ENCODE measurements at places on chromosomes 13 and 19.

GRCh38 chr13:98976338-98976737 is 1.5 kb downstream of the DOCK9 start:
- no peak for DNase-seq

DNA sequence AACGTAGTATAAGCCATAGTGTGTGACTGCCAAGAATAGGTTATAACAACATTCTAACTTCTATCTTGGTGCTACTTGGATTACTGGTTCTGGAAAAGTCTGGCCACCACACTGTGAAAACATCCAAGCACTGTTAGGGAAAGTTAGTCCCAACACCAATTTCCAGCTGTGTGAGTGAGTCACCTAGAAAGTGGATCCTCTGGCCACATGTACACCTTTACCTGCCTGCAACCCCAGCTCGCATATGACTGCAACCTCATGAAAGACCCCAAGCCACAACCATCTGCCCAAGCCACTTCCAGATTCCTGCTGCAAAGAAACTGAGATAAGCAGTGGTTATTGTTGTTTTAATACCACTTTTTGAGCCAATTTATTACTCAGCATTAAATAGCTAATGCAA is 404.5 kb downstream of the KCTD12 start:
- no peak for DNase-seq

GRCh38 chr19:33408116-33408515 is 34.6 kb downstream of the CEBPG start:
- no peak for DNase-seq

DNA sequence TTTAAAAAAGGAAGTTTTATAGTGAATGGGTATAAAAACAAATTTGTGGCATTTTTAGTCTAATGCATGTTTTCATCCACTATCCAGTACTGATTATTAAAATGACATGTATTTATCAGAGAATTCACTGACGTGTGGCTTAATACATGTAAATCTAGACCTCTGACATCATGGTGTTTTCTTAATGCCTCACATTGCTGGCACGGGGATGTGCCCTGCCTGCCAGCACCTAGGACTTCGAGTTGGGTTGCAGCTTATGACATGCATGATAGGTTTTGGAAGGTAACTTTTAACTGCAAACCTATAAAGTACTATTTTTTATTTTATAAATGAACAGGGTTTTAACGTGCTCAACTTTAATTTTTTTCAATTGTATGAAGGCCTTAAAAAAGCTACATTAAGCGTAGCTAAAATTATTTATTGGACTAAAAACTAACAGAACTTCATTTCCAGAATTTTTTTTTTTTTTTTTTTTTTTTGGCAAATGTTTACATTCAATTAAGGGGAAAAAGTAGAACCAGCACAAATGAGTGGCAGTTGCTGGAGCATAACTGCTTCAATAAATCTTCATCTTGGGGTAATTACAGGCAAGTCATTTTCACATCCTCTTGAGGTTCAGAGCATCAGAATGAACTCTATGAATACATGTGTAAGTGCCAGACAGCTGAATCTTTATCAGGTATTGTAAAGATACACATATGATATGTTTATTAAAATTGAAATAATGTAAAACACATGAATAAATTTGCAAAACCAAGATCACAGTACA is 16.3 kb downstream of the METTL21C start:
- DNase-seq: no peak

DNA sequence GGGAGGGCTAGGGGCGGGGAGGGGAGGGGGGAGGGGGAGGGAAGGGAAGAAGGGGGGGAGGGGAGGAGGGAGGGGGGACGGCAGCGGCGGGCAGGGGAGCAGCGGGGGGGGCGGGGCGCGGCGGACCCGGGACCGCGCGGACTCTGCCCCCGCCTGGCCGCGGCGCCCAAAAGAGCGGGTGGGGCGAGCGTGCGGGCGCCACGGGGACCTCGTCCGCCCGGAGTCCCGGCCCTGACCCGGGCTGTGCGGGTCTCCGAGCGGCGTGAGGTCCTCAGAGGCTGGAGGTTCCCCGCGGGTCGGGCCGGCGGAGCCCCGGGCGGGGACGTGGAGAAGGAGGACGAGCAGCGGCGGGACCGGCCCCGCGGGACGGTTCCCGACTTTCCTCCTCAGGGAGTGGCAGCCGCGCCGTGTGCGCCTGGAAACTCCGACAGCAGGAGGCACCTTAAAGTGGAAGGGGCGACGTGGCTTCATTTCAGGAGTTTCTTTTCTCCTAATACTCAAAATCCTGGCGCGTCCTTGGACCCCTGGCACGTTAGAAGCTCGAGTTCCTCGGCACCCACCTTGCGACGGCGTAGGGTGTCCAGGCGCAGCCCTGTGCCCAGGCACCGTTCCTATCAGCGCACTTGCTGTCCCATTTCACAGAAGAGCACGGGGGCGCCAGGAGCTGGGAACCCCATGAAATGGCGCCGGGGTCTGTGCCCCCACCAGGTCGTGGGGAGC is 518 bp upstream of the PLPP2 start:
- no peak for DNase-seq

- DNase-seq: no peak
These were observed 1095.4 kb upstream of the PCDH20 start for GRCh38 chr13:62510906-62511655.

DNA sequence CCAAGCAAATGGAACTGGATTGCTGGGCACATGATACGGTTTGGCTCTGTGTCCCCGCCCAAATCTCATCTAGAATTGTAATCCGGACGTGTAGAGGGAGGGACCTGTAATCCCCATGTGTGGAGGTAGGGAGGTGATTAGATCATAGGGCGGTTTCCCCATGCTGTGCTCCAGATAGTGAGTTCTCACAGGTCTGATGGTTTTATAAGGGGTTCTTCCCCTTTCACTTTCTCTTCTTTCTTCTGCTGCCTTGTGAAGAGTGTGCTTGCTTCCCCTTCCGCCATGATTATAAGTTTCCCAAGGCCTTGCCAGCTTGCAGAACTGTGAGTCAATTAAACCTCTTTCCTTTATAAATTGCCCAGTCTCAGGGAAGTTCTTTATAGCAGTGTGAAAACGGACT is 32.6 kb upstream of the MTIF3 start:
- DNase-seq: peak; percentile 48

DNA sequence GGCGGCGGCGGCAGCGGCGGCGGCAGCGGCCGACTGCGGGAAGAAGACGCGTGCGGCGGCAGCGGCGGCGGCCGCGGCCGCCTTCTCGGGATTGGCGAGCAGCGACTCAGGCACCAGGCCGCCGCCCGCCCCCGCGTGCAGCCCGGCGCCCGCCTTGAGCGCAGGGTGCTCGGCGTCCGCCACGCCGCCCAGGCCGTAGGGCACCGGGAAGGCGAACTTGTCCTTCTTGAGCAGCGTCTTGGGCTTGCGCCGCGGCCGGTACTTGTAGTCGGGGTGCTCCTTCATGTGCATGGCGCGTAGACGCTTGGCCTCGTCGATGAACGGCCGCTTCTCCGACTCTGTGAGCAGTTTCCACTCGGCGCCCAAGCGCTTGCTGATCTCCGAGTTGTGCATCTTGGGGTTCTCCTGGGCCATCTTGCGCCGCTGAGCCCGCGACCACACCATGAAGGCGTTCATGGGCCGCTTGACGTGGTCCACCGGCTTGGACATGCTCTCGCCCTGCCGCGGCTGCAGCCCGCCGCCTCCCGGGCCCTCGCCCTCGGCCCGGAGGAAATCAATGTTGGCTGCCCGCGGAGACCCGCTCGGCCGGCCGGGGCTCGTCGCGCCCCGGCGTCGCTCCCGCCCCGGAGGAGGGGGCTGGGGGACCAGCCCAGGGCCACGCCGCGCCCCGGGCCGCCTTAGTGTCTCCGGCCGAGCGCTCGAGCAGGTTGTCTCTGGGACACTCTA is 621 bp downstream of the SOX21 start:
- DNase-seq: no peak

DNA sequence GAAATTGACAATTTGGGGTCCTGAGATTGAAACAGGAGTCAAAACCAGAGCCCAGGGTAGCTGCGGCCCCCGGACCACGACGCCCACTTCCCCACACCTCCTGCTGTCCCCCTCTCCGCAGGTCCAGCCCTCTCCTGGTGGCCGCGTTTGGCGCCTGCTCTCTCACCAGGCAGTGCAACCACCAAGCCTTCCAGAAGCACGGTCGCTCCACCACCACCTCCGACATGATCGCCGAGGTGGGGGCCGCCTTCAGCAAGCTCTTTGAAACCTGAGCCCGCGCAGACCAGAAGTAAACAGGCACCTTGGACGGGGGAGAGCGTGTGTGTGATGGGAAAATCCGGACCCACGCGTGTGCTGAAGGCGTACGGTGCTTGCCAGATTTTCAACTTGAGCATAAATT is 22.9 kb downstream of the NAXD start:
- no peak for DNase-seq

- no peak for DNase-seq
These were observed 444.8 kb downstream of the FOXO1 start for GRCh38 chr13:40221460-40222201.

DNA sequence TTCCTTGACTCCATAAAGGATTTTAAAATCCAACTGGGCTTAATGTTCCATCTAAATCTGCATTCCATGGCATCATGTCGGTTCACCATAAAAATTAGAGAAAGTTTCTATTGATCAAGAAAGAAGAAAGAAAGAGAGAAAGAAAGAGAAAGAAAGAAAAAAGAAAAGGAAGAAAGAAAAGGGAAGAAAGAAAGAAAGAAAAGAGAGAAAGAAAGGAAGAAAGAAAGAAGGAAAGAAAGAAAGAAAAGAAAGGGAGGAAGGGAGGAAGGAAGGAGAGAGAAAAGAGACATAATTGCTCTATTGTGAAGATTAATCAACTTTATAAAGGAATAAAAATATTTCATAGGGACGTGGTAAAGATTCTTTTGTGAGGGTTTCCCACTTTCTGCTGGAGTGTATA is 329.2 kb downstream of the DLEU7 start:
- DNase-seq: no peak

- peak; percentile 100 for DNase-seq
These were observed at the start of gene DACT3 for GRCh38 chr19:46661020-46661731. DACT3 (minus strand) TSS chr19:46661182; CDS start chr19:46661064, 118 bp downstream.

DNA sequence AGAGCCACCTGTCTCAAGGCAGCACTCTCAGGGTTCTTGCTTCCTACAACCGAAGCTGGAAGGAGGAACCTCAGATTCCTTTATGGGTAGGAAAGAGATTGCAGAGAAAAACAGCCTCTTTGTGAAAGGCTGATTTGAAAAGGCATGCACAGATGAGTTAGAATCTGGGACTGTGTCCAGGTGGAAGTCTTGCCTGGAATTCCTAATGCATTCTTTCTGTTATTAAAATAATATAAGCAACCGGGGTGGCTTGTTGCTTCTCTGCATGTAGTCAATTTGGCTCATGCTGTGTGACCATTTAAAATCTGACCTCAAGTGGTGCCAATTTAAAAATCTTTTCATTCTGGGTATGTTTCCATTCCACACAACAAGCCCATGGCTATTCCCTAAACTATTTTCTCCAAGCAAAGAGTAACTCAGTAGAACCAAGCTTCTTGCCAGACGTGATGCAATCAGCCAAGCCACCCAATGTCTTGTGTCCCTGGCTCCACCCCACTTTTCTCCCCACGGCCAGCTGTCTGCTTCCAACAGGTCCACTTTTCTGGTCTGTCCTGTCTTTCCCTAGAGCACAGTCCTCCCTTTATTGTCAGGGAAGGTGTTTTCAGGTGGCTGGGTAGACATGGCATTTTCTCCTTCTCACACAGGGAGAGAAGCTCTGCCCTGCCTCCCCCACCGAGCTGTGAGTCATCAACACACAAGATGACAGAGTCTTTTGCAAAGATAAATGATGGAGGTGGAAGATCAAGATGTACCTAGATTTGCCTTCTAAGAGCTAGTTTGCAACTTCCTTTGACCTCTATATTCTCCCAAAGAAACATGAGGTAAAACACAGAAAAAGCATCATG is 394.3 kb downstream of the FOXO1 start:
- peak; percentile 77 for DNase-seq

DNA sequence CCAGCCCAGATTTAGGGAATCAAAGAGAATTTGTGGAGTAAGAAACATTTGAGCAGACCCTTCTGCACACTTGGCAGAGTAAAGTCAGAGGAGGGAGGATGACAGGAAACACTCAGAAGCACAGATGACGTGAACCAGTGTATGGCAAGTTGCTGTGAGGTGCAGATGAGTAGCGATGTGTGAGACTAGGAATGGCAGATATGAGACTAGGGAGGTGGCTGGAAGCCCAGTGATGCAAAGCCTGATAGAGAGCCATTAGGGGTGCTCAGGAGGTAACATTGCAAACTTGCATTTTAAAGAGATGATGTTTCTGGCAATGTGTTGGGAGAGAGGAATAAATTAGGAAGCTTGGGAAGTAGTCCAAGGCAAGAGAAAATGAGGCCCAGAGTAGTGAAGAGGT is 44.0 kb downstream of the PCDH17 start:
- no peak for DNase-seq

- no peak for DNase-seq
These were observed 474.7 kb downstream of the DIAPH3 start for GRCh38 chr13:59689057-59689456.

- DNase-seq: no peak
These were observed 105.0 kb downstream of the MBNL2 start for GRCh38 chr13:97327086-97327485.

- DNase-seq: no peak
These were observed 27.4 kb downstream of the LRCH1 start for GRCh38 chr13:46580362-46580839.

Measured in Ammon's horn (tissue), 1 donor.